ENCODE measurements at places on chromosomes 12 and 14. TPM values are rescaled to one million over a fixed set of nuclear protein-coding genes. Genes with fewer than 3 reads are reported as not detected.

The PLBD1 gene
- total RNA-seq = 63.9 TPM

The IRAK4 gene
- 45.1 TPM for total RNA-seq

The EPYC gene
- total RNA-seq = not detected

The LTBP2 gene
- 61.0 TPM for total RNA-seq

The HOXC12 gene
- 0.44 TPM for total RNA-seq

The SOX5 gene
- total RNA-seq = 56.8 TPM

The DIO2 gene
- 0.49 TPM for total RNA-seq

The KLHL33 gene
- total RNA-seq = 1.1 TPM
